ENCODE measurements at places on chromosomes 7 and 10.

DNA sequence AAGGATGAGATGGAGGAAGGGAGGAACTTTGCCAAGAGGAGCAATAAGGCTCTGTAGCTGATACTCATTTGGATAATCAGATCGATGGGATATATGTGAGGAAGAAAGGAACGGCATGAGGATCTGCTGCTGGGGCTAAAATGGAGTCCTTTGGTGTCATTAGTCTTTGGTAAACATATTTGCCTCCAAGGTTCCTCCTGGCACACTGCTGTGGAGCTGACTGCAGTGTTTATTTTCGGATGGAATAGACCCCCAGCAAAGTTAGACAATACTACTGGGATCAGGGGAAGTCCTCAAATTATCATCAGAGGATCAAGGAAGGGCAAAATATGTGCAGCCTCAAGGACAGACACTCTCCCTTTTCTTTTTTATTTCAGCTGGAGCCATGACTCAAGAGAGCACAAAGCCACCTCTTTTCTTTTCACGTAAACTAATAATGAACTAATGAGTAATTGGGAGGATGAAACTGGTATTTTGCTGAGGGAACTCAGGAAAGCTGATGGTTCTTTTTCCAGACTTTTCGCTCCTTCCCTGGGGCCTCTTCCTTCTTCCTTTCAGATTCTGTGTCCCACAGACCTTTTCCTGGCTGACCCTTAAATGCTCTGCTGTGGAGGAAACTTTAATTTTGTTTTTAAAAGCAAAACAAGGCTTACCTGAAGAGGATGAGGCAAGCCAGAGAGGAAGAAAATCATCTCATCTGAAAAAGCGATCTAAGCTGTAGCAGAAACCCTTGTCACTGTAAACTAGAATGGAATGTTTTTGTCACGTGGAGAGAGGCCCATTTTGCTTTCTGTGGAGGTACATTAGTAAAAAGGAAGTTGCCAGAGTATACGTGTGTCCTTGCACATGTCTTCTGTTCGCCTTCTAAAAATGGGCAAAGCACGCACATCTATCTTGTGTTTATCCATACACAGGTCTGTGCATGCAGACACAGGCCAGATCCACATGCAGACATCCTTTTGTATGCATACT, 33.3 kb downstream of the LRMDA start:
- no peak for DNase-seq

- no peak for DNase-seq
These were observed 102.0 kb downstream of the PKD1L1 start for GRCh38 chr7:47846138-47846836.

DNA sequence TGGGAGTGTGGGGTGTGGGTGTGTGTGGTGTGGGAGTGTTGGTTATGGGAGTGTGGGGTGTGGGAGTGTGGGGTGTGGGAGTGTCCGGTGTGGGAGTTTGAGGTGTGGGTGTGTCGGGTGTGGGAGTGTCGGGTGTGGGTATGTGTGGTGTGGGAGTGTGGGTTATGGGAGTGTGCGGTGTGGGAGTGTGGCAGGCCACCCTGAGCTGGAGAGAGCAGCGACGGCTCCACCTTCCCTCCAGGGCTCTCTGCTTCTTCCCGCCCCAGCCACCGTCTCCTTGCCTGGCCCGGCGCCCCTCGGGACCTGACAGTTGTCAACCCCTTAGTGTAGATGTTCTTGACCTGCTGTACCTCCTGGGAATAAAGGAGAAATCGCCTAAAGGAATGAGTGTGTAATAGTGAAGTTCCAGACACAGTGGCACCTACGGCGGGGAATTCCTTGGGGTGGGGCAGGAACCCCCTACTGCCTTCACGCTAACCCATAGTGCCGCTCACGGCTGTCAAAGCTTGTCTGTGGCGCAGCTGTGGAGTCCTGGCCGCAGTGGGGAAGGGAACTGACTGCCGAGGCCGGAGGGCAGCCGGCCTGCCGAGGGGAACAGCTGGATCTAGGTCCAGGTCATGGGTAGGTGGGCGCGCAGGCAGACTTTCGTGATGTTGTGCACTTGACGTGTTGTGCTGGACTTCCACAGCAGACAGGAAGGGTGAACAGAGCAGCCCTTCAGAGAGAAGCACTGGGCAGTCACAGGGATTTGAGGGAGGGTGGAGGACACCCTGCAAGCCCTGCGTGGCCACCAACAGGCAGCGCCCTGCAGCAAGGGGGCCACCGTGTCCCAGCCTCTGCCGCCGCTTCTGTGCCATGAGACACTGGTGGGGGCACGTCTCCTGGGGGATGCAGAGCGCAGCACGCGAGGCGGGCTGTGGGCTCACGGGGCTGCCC, 49.0 kb upstream of the EN2 start:
- no peak for DNase-seq

DNA sequence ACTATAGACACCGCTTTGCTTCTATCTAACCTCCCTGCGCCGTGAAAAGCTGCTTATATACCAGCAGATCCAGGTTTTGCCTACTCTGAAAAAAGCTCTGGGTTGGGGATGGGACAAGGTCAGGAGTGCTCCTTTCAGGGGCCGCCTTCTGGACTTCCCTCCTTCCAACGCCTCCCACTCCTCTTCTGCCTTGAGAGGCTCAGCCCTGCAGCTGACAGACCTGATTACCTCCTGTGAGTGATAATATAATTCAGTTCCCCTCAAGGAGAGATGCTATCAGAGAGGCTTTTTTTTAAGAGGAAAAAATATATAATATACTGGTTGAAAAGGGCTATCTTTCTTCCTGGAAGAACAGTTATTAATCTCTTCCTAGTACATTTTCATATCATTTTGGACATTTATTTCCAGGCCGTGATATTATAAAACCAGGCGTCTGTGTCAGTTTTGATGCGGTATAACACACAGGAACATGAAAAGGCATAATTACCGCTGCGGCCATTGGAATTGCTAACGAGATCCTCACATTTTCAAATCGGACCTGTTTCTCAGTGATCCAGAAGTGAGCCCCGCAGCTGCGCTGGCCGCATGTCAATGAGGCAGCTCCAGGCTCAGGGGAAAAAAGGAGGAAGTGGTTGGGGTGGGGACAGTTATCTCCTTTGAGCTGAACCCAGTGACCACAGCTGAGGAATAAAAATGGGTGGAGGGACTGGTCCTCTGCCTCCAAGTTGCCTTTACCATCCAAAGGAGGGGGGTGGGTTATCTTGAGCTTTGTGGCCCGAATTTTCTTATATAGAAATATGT, 457.1 kb downstream of the TYW1 start:
- no peak for DNase-seq

DNA sequence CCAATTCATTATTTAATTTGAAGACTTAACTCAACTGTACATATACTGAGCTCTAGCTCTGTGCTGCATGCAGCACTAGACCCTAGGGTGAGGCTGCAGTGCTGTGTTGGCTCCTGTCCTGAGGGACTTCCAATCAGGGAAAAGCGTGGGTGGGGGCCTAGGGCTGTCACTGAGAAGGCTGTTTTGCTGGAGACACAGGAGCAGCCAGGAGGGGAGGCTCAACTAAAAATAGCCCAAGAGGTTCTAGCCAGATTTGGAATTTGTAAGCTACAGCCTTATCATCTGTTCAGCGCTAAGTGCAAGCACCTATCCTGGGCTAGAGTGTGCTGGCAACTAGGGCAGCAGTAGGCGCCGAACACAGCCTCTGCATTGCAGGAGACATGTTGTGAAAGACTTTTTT, 121.1 kb downstream of the VWC2 start:
- no peak for DNase-seq

DNA sequence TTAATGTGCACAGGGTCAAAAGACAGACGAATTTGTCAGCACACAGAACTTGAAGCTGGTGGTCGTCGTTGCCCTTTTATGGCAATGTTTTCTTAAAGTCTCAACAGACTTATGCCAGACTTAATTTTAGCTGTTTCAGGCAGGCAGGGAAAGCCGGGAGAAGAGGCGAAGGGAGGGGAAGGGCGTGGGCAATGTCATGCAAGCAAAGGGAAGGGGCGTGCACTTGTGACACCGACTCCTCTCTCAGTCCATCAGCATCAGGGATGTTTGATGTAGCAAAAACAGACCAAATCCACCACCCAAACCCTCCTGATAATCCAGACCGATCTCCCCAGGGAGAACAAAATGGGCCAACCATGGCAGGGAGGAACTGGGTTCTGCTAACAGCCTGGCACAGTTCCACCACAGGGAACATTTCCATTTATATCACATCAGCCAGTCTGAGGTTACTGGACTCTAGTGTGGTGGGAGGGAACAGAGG, 118.1 kb upstream of the RHEB start:
- DNase-seq = no peak

DNA sequence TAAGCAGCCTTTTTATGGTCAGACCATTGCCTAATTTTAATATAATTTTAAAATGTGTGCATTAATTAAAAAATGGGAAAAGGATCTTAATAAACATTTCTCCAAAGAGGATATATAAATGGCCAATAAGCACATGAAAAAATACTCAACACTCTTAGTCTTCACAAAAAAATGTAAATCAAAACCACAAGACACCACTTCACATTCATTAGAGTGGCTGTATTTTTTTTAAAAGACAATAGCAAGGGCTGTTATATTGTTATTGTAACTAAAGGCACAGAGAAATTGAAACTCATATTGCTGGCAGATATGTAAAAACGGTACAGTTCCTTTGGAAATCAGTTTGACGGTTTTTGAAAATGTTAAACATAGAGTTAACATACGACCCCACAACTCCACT, 3.2 kb upstream of the CROT start:
- no peak for DNase-seq

DNA sequence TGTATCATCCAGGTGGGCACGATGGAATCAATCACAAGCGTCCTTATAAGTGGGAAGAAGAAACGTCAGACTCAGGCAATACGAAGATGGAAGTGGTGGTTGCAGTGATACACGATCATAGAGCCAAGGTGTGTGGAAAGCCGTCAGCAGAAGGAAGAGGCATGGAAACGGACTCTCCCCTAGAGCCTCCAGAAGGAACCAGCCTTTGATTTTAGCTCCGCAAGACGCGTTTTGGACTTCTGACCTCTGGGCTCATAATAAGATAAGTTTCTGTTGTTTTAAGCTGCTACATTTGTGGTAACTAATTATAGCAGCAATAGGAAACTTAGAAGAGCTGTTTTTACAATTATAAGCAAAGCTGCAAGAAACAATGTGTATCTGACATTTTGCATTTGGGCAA, 14.8 kb downstream of the FANK1 start:
- no peak for DNase-seq

DNA sequence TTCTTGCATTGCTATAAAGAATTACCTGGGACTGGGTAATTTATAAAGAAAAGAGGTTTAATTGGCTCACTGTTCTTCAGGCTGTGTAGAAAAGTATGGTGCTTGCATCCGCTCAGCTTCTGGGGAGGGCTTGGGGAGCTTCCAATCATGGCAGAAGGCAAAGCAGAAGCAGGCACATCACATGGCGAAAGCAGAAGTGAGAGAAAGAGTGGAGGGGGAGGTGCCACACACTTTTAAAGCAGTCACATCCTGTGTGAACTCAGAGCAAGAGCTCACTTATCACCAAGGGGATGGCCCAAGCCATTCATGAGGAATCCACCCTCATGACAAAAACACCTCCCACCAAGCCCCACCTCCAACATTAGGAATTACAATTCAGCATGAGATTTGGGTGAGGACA, 303.5 kb downstream of the OTUD1 start:
- DNase-seq = no peak

GRCh38 chr7:29345590-29345989, 151.0 kb downstream of the CHN2 start:
- DNase-seq = no peak

- no peak for DNase-seq
These were observed 104.7 kb downstream of the PARD3 start for GRCh38 chr10:34710391-34710751.

DNA sequence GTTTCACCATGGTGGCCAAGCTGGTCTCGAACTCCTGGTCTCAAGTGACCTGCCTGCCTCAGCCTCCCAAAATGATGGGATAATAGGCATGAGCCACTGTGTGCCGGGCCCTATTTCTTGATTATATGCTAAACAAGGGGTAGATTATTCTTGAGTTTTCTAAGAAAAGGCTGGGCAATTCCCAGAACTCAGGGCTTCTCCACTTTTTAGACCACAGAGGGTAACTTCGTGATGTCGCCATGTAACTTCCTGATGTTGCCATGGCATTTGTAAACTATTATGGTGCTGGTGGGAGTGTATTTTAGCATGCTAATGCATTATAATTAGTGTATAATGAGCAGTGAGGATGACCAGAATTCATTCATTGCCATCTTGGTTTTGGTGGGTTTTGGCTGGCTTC, 35.8 kb downstream of the OTUD1 start:
- DNase-seq = no peak

DNA sequence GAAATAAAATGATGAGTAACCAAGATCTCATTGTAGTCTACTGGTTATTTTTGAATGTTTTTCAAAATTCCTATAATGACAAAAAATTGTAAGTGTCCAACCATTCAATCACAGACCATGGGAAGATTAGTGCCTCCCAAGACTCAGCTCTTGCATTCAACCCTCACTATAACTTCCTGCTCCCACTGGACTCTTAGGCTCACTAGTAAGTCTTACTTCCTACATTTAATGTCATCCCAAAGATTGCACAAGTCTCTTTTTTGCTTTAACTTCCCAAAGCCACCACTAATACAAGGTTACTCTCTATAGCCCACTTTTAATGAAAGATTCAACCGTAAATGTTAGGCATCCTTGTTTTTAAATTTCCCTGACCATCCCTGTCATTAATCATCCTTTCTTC, 111.9 kb upstream of the NRBF2 start:
- no peak for DNase-seq

- DNase-seq = no peak
These were observed 1.6 kb downstream of the ZNF746 start for GRCh38 chr7:149495785-149496641.

DNA sequence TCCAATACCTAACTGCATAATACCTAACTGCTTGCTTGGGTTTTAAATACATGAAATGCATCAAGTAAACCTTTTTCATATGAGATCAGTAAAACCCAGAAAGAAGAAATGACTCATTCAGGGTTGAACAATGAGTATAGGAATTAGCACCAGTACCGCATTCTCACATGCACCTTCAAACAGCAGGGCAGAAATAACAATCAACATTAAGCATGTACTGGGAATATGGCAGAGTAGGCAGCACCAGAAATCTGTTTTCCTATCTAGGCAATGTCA, 850.3 kb upstream of the SORCS1 start:
- no peak for DNase-seq

GRCh38 chr7:28976022-28976421, 17.9 kb upstream of the TRIL start:
- DNase-seq = no peak

GRCh38 chr10:15072358-15072757, 16.2 kb downstream of the ACBD7 start:
- DNase-seq = no peak
